Activated CD4-positive, alpha-beta T cell treated with anti-CD3 and anti-CD28 coated beads for 24 hours (primary cell): ENCODE measurements at places on chromosomes 3 and 15.
A peak's percentile ranks its signal among the peaks of the same experiment; 100 is the strongest.

GRCh38 chr3:41715376-41715775 is 246.5 kb downstream of the ULK4 start:
- no peak for DNase-seq

GRCh38 chr15:87724330-87724729 is 532.2 kb downstream of the NTRK3 start:
- no peak for DNase-seq

DNA sequence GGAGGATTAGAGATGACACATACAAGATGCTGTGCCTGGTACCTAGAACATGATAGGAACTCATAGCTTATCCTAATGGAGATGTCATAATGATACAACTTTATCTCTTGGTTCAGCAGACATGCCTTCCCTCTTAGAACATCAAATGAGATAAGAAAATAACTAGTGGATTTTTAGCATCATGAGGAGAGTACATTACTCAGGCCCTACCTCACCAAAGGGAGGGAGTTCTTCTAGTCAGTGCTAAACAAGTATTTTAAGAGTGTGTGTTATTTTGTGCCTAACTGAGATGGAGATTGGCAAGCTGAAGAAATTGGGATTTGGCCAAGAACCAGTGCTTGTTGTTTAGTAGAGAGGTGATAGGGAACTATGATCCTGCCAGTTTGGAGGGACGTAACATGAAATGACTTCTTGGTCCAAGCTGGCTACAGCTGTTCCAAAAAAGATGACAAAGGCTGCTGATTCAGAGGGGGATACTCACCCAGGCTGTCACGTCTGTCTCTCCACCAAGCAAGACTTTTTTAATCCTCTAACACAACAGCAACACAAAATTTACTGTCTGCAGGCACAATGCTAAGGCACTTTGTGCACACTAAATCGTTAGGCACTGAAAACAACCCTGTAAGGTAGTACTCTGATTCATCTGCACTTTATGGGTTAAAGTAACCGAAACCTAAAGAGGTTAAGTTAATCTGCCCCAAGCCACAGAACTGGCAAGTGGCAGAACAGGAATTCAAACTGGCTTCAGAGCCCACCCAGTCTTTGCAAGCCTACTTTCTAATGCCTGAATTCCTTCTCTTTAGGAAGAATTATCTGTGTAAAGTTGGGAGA is 126.5 kb downstream of the CMSS1 start:
- no peak for DNase-seq

DNA sequence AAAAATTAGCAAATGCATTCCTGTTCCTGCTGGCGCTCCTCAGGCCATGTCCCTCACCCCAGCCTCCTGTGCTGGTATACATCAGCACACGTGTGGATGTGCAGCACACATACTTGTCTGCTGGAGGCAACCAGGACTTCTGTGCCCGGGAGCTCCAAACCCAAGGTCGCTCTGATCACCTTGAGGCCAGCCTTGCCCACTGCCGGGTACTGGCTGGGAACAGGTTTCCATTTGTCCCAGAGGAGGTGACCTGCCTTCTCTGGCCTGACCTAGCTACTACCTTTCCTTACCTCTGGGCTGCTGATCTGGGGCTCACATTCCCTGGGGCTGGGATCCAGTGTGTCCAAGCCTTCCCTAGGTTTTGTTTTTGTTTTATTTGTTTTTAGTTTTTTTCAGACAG is 12.1 kb downstream of the PRKCD start:
- no peak for DNase-seq

DNA sequence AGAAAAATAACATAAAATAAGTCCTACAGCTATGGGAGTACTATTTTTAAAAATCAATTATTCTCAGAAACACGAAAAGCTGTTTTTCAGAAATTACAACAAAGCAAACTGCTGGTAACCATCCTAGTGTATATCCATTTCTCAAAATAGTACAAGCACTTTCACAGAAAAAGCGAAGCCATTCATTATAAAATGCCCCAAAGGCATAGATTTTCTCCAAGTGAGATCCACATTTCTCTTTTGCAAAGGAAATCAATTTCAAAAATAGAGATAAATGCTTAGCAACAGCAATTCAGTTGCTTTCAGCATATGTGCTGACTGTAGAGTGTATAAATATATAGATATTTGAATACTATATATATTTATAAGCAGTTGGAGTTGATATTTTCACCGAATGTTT is 1266.3 kb downstream of the SI start:
- DNase-seq, result no peak

GRCh38 chr15:40344631-40345120 is 3.9 kb upstream of the CCDC9B start:
- peak; percentile 64 for DNase-seq

GRCh38 chr3:51929420-51930003 is 12.2 kb downstream of the RRP9 start:
- no peak for DNase-seq

- no peak for DNase-seq
Measured at GRCh38 chr3:21955406-21955805, 204.4 kb upstream of the ZNF385D start.

DNA sequence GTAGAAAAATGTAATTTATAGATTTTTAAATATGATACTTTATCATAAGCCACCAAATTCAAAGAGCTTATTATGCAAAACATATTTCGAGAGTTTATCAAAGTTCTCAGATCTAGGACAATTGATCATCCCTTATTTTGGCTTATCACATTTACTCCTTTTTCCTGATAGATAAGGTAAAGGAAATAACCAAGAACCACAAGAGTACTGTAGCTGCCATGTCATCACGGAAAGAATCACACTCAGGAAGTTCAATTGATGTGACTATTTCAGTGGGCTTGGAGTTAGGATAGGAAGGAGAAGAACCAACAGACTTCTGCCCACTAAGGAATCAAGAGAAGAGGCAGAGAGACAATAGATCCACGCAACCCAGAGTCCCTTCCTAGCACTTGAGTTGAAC is 142.7 kb upstream of the TMCO5A start:
- DNase-seq, result no peak

DNA sequence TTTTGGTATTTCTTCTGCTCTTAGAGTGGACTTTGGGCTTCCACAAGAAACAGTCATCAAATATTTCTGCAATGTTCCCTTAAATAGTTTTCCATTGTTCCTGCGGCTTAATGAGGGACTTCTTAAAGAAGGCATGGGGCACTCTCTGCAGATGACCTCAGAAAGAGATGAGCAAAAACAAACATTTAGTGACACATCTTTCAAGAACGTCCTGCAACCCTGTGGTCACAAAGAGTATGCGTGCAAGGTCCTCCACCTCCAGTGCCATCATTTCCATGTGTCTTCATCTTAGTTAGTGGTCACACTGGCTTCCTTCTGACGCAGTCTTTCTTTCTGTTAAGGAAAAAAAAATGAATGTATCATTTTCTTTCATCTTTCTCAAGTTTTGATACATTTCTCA is 56.2 kb downstream of the GREM1 start:
- DNase-seq, result no peak

DNA sequence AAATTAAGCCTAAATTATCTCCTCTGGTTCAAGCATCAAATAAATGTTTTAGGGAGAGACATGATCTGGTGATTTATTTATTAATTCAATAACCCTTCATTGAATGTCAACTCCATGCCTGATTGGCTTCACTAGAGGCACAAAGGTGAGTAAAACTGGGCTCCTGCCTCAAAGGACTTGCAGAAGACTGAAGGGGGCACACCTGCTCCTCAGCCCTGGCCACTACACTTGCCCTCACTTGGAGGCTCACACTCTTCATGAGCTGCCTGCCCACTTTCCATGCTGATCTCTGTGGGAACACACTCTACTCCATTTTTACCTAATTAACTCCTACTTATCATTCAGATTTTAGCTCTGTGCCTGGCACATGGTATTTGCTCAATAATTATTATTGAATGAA is 84.4 kb upstream of the KCNMB2 start:
- no peak for DNase-seq

DNA sequence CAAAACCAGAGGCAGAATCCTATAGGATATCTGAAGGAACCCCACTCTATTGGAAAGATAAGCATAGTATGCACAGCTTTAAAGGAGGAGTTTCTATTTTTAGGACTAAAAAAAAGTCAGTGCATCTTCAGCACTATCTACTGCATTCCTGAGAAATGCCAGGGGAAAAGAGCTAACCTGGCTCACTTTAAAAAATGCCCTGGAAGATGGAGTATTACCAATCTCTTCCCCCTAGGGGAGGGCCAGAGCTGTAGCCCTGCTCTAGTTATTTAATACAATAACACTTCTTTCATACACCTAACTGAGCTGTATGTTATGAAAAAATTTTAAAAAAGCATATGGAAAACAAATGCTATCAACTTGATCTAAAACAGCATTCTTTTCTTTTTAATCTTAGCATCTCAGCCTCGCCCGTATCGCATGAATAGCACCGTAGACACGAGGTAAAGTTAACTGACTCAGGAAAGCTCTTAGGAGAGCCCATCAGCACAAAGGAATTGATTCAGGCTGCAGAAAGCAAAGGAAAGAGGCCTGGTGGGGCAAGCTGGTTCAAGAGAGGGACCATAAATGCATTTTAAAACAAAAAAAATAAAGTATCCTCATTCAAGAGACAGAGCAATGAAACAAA is 50.2 kb downstream of the TGM4 start:
- no peak for DNase-seq

GRCh38 chr15:90234096-90234988 is at the start of gene GDPGP1:
GDPGP1 (plus strand) TSS chr15:90234209; CDS start chr15:90240909, 6,700 bp downstream.
- no peak for DNase-seq

DNA sequence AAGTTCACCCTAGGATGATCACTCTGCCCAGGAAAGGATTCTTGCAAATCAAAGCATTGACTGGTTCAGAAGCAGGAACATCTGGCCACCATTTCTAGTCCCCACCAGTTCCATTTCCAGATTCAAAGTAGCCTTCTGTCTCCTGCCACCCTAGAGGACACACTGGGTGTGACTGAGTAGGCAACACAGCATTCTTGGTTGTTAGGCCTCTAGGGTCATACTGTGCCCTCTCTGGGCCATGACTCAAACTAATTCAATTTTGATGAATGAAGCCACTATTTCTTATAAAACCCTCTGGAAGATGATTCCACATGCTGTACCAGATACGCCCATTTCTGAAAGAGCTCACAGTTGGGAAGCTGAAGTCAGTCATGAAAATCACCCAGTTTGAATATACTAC is 69.7 kb downstream of the WDR76 start:
- no peak for DNase-seq

DNA sequence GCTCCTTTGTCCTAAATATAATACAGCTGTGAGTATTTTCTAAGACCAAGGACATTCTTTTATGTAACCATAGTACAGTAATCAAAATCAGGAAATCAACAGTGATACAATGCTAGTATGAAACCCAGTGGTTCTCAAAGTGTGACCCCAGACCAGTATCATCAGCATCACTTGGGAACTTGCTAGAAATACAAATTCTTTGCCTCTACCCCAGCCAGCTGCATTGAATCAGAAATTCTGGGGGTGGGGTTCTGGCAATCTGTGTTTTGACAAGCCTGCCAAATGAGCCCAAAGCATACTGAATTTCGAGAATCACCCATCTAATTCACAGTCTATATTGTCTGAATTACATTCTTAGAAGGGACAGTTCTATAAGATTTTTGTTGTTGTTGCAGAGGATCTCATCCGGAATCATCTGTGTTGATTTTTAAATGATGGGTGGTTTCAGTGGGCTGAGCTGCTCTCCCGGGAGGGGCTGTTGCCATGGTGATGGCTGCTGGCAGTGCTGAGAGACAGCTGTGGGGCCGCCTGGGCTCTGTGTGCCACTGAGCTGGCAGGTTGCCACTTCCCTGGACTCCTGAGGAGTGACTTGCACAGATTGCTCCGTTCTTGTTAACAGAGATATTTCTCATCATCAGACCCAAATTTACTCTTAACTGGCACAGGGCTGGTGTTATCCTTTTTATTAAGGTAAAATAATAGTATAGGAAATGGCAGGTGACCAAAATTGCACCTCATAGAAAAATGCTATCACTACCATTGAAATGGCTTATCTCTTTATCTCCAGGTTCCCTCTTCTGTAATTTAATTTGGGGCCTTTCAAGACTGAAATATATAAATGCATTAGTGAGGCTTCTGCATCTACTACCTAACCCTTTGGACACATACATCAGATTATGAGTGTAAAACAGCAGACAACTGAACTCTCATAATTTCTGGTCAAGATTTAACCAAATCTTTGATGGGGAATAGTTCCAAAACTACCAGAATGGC is 56.5 kb downstream of the NEK11 start:
- DNase-seq, result no peak

GRCh38 chr3:133269393-133269792 is 130.5 kb upstream of the BFSP2 start:
- no peak for DNase-seq

DNA sequence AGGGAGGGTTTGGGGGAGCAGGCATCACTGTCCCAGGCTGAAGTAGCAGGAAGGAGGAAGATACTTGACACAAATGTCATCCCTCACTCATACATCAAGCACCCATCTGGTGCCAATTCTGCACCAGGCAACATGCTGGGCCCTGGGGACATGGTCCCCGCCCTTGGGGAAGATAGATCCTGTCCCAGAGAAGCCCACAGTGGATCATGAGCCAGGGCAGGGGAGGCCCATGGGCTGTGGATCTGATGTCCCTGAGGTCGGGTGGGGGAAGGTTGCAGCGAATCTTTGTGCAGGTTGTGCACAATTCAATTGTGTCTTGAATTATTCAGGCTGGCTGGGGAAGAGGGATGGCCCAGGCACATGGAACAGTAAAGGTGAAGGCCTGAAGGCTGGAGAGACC is 6.4 kb upstream of the CCDC33 start:
- no peak for DNase-seq

DNA sequence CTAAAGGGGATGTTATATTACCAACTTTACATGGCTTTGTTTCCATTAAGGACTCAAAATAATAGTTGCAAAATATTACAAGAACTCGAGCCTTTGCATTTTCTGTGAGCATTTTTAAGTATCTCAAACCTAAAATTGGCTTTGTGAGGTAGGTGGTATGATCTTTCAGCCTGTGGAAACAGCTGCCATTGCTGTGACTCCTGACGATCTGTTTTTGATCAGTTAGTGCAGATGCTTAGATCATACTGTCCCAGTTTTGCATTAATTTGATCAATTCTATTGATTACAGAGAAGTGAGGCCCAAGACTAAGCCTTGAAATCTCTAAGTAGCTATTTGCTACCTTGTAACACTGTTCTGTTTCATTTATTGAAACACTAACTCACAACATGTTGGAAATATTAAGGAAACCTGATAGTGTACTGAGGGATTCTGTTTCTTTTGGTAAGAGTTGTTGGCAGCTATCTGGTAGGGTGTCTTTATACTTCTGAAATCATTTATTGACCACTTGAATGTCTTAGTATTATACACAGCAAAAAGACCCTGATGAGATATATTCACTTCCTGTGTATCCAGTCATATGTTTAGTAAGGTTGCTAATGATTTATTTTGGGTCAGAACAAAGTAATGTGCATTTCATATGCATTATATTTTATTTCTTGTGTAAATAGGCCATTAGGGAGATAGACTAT is 14.8 kb downstream of the SKIL start:
- DNase-seq, result no peak

GRCh38 chr3:150480877-150481276 is 65.4 kb downstream of the SERP1 start:
- DNase-seq, result no peak

DNA sequence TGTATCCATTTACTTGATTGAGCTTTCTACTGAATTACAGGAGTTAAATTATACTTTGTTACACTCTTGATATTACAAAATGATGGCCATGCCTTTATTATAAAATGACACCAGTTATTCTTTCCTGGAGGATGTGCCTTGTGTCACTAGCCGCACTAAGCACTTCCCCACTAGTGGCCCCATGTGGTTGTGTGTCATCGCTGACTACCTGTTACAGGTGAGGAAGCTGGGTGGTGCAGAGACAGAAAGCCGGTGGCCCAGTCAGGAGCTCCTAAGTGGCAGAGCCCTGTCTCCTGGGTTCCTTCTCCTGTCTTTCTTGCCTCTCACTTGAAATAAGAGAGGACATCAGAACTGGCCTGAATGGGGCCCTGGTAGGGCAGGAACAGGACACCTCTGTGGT is 96.8 kb downstream of the IGF1R start:
- DNase-seq, result no peak
